ENCODE measurements at places on chromosomes 1 and 21.

DNA sequence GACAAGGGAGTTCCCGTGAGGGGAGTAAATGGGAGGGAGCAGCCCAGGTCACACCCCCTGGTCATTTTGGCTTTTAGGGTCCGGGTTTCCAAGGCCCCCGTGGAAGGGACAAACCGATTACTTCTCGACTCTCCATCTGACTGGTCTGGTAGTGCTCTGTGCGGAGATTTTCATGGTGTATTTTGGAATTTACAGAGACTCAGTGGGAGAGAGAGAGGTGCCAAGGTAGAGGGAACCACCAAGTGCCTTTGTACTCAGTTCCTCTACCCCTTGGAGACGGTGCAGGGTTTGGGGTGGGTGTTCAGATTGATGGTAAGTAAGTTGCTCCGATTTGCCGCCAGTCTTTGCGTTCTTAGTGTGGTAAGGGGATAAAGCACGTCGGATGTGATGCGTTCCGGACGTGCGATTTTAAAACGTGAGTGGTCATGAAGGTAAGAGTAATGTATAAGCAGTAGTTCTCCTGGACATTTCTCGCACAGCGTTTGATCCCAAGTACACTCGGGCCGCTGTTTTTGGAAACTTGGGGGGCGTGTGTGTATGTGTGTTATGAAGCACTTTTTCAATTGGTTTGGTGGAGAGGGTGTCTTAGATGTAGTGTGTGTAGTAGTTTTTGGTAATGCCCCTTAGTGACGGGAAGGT lies 682 bp downstream of the SUCO start:
- DNase-seq: peak; percentile 6

- no peak for DNase-seq
These were observed 5.2 kb upstream of the FOXD3 start for GRCh38 chr1:63316984-63317816.

- no peak for DNase-seq
These were observed 134.9 kb upstream of the IPO9 start for GRCh38 chr1:201693890-201694607.

DNA sequence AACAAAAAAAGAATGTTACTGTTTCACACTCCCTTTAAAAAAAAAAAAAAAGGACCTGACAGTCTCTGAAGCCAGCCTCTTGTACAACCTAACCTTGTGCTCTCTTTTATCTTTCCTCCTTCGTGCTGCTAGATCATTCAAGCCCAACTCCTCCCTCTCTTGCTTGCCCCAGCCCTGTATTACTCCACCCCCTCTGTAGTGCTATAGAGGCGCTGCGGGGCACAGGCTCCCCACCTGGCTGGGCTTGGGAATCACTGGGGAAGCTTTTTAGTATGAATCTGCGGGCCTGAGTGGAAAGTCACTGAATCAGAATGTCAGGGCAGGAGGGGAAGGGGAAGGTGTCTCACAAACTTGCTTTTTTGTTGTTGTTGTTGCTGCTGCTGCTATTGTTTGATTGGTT lies 383.7 kb upstream of the CAMK1G start:
- no peak for DNase-seq

DNA sequence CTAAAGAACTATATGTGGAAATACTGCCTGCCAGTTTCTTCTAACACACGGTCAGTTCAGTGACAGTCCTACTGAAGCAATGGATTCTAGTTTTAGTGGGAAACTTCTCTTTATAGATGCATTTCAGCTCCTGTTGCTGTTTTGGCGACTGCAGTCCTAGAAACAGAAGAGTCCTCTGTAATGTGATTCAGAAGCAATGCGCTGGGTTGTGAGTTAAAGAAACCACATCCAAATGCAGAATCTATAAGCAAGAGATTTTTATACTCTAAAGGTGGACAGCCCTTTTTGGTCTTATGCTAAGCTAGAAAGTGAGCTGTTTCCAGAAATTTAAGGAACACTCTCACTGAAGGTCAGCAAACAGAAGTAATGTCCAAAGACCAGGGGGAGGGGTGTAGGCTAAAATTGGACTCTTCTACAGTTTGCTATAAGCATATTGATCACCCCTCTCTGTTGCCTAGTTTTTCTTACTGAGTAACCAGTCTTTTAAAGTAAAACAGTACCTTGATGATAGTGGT lies 30.8 kb downstream of the DUSP10 start:
- no peak for DNase-seq
